ENCODE measurements at places on chromosomes 13 and 19.
A peak's percentile ranks its signal among the peaks of the same experiment; 100 is the strongest.

GRCh38 chr19:35438527-35438926, 9.5 kb upstream of the FFAR2 start:
- DNase-seq = no peak

GRCh38 chr13:35681685-35682084, 205.2 kb upstream of the MAB21L1 start:
- no peak for DNase-seq

GRCh38 chr13:70189981-70190380, 81.7 kb upstream of the KLHL1 start:
- no peak for DNase-seq

GRCh38 chr19:15595069-15595468, 19.9 kb upstream of the CYP4F8 start:
- DNase-seq = no peak

DNA sequence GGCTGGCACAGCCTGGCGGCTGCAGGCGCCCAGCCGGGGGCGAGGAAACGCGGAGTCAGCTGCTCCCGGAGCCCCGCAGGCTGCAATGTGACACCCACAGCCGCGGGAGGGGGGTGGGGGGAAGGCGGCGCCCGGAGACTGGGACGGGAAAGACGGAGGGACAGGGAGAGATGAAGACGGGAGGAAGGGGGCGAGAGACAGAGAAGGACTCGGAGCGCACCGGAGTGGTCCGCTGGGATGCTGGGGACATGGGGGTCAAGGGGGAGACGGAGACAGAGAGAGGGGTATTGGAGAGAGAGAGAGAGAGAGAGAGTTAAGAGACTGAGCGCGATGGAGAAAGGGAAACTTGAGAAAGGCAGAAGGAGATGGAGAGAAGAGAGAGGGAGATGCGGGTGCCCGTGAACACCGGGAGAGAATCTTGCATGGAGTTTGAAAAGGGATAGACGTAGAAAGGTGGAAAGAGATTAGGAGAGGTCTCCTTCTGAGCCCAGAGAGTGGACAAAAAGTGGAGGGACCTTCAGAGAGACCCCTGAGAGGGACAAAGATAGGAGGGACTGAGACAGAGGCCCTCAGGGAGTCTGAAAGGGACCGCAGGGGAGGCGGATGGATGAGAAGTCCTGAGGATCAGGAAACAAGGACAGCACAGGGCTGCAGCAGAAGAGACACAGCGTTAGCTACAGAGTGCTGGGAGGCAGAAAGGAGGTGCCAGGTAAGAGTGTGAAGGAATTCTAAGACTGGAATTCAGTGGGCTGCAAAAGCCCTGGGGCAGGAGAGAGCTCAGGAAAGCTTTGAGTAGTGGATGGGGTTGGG, 1.0 kb downstream of the SCN1B start:
- no peak for DNase-seq

- DNase-seq = no peak
Measured at GRCh38 chr19:11164296-11164695, 8.7 kb upstream of the SPC24 start.

- no peak for DNase-seq
Measured at GRCh38 chr19:48370955-48371354, 6.8 kb downstream of the SYNGR4 start.

- DNase-seq = no peak
Measured at GRCh38 chr19:1266129-1266915, 2.8 kb upstream of the CIRBP start.

DNA sequence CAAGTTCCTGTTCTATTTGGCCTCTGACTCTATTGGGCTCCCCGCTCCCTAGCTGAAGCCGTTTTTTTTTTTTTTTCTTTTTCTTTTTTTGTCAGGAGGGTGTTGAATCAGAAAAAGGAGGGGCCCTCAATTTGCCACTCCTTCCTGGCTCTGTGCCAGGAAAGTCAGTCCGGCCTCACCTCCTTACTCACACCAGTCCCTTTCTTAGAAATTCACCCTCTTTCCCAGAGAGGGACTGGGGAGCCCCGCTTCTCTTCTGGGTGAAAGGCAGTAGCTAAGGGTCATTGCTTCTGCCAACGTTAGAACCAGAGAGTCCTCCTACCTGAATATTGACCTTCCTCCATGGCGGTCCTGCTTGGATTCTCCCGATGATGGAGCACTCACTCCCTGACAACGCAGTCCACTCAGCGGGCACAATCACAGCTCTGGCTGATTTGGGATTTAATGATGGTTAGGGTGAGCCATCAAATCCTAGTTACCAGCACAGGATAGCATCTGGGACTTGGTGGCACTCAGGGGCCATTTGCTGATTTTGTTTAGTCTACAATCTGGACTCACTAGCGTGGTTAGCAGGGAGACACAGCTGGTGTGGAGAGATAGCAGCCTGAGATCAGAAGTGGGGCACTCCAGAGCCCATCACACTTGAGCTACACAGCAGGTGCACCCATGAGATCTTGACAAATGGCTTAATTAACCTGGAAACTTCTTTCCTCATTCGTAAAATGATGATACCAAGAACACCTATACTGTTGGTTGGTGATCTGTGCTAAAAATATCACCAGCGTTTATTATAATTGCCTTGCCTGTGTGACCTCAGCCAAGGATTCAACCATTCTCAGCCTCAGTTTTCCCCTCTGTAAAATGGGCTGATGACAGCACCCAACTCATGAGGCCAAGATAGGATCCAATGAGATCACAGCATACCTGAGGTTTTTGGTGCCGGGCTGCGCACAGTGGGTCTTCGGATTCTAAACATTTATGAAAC, 2.2 kb downstream of the FCER2 start:
- no peak for DNase-seq

- DNase-seq = no peak
Measured at GRCh38 chr19:15210323-15210781, 9.6 kb upstream of the NOTCH3 start.

- no peak for DNase-seq
Measured at GRCh38 chr19:55058781-55059610, 4.0 kb downstream of the RDH13 start.

DNA sequence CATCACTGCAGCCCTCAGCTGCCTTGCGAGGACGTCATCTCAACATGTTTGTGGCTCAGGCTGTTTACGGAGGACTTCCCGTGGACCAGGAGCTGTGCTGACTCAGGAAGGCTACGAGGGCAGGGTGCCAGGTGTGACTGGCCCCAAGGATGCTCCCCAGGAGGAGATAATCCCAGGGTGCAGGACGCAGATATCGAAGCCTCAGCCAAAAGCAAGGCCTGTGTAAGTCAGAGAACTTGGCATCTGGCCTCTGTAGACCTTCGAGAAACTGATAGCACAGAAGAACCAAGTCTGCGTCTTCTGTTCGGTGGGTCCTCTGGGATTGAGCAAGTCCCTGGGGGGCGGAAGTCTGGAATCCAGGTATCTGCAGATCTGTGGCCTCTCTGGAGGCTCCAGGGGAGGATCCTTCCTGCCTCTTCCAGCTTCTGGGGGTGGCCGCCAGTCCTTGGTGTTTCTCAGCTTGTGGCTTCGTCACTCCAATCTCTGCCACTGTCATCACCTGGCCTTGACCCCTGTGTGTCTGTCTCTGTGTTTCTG, 2.6 kb upstream of the DOHH start:
- no peak for DNase-seq

DNA sequence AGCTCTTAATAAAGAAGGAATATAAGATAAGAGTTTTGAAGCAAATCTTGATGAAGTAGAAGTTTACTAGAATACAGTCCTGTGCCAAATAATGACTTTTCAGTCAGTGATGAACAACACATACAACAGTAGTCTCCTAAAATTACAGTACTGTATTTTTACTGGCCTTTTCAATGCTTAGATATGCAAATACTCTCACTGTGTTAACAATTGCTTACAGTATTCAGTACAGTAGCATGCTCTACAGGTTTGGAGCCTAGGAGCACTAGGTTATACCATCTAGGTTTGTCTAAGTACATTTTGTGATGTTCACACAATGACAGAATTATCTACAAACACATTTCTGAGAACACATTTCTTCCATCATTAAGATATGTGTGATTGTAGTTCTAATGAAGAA, 316.7 kb upstream of the KLHL1 start:
- DNase-seq = no peak

DNA sequence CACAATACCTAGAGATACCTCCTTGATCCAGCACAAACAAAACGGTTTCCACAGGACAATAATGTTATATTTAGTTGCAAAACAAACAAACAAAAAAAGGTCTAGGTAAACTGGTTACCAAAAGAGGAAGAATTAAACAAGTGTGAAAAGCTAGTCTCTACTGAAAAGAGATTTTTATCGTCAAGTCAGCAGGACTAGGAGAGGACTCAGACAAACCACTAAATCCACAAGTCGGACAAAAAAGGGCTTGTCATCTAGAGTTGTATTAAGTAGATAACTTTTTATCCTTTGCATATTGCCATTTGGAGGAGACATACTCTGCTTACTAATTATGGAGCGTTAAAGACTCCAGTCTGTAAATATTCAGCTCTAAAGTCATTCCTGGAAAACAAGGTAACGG, 9.9 kb upstream of the KPNA3 start:
- DNase-seq = no peak

DNA sequence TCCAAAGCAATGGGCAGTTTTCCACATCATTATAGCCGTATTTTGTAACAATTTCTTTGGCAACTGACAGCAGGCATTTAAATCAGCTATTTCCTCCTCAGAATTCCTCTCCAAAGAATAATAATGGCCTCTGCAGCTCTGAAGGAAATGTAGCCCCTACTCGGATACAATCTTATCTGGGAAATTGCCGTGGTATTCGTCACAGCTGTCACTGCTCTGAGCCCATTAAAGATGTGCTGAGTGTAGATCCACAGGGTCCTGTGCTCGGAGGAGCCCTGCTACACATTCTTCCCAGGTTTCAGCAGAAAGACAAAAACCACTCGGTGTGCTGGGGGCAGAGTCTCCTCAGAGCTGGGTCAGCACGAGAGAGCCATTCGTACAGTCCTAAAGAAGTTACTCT, 33.1 kb downstream of the MZT1 start:
- DNase-seq = no peak

- DNase-seq = no peak
Measured at GRCh38 chr19:16325641-16326400, 1.2 kb downstream of the KLF2 start.

- no peak for DNase-seq
Measured at GRCh38 chr19:1754636-1755466, 1.5 kb downstream of the ONECUT3 start.

DNA sequence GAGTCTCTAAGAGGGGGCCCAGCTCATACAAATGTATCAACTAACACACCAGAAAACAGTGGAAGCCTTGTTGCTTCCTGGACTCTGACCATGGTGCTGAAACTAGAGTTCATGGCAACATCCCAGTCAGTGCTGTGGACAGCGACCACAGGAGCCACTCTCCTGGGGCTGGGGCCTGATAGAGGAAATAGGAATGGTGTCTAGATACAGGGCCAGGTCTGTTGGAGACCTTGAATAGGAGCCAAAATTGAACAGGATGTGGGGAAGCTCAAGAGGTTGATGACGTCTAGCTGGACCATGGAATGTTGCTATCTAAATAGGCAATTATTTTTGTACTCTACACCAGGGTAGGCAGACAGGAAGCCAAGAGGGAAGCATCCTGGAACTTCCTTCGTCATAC, 21.7 kb downstream of the LILRB4 start:
- no peak for DNase-seq

GRCh38 chr13:98797456-98797855, 45.0 kb upstream of the SLC15A1 start:
- no peak for DNase-seq

DNA sequence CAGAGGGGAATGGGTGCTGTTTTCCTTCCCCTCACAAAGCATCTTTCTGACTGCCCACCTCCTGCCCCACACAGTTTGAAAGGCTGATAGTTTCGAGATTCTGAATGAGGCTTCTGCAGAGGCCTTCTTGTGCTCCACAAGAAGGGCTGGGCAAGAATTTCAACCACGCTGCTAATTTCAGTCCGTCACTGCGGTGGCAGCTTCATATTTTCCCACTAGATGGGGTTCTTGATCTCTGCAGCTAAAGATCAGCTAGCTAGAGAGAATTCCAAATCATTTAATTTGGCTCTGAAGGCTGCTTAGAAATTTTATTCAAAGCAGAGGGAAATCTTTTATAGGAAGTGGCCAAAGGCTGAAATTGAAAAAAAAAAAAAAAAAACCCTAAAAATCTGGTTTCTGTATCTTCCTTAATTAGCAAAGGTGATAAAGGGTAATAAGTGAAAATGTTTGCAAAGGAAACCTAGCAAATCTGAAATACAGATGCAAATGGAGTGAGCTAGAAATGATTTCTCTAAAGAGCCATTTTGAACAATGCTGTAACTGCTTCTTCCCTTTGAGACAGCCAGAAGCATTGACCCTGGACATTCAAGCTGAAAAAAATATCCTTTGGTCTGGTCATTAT, 38.0 kb upstream of the C13orf42 start:
- peak; percentile 66 for DNase-seq

DNA sequence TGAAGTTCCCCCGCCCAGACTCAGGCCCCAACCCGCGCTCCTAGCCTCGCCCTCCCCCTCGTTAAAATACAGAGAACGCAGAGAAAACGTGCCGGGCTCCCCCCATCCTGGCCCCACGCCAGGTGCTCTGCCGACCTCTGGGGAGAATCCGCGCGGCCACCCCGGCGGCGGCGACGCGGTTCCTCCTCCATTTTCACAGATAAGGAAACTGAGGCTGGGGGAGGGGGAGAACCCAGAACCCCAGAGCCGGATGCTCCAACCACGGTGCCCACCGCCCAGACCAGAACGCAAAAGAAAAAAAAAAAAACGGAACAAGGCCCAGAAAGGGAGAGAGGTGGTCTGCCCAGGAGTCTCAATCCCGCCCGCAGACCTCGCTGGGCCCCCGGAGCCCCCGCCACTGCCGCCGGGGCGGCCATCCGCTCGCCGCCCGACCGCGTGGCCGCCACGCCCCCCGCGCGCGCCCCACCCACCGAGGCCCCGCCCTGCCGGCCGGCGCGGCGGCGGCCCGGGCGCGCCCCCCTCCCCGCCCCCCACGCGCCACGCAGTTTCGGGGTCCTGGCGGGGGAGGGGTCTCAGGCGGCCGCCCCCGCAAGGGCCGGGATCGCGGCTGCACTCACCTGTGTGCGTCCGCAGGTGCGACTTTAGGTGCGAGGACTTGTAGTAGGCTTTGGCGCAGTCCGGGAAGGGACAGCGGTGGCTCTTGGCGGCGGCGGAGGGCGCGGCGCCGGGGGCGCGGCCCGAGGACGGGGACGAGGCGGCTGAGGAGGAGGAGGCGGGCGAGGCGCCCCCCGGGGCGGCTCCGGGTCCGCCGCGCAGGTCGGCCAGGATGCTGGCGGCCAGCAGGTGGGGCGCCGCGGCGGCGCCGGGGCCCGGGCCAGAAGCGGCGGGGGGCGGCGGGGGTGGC, 703 bp downstream of the KLF16 start:
- no peak for DNase-seq

- DNase-seq = no peak
Measured at GRCh38 chr13:36814465-36814864, 4.6 kb upstream of the RFXAP start.

DNA sequence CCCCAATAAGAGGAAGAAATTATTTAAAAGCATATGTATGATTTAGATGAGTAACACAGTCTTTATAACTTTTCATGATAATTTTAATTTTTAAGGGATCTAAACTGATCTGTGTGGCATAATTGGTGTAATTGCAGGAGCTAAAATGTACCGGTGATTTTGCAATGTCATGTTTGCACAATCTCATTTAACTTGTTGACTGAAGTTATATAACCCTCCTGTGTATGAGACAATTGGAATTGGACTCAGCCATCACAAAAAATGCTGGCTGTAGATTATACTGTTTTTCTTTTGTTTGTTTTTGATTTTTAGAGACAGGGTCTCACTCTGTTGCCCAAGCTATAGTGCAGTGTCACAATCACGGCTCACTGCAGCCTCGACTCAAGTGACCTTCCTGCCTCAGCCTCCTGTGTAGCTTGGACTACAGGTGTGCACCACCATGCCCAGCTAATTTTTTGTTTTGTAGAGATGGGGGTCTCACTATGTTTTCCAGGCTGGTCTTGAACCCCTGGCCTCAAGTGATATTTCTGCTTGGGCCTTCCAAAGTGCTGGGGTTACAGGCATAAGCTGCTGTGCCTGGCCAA, 26.1 kb downstream of the FGF9 start:
- no peak for DNase-seq

All from dorsolateral prefrontal cortex (tissue), 122 donors.